Fibroblast of skin of left biceps (primary cell): ENCODE measurements at places on chromosomes 3 and 15.

GRCh38 chr15:40044717-40045571 is 6.0 kb upstream of the SRP14 start:
- no peak for DNase-seq

DNA sequence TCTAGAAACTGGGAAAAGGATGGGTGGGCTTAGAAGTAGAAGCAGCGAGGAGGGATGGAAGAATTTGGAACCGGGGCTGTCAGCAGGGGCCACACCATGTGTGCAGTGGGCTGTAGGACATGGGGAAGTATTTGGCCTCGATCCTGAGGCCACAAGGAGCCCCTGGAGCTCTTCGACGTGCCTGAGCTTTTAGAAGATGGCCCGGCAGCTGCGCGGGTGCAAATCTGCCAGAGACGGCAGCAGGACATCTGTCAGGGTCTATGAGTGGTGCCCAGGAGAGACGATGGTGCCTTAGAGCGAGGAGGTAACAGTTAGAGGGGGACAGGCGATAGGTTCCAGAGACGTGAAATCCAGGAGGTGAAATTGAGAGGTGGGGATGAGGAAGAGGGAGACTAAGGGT is 321.1 kb downstream of the UACA start:
- DNase-seq: no peak

DNA sequence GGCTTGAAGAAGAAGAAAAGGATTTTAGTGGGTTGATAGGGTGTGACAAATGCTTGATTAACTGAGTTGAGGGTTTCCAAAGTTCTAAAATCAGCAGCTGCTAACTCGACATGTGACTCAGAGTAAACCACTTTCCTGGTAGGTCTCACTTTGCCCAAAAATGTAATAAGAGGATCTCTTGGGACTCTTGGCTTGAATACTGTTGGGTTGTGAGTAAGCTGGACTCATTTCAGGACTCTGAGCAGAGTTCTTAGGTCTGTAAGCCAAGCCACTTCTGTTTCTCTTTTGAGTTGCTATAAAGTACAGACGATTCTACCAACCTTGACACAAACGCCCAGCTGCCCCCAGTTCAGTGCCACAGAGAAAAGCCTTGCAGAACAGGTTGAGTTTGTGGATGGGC is 241.1 kb downstream of the ZNF621 start:
- peak; percentile 3 for DNase-seq

GRCh38 chr3:186079925-186080324 is 29.0 kb downstream of the ETV5 start:
- no peak for DNase-seq

GRCh38 chr3:78621061-78621716 is 1146.6 kb downstream of the ROBO1 start:
- peak; percentile 30 for DNase-seq

- no peak for DNase-seq
These were observed 420.6 kb downstream of the SHQ1 start for GRCh38 chr3:72427624-72428023.

DNA sequence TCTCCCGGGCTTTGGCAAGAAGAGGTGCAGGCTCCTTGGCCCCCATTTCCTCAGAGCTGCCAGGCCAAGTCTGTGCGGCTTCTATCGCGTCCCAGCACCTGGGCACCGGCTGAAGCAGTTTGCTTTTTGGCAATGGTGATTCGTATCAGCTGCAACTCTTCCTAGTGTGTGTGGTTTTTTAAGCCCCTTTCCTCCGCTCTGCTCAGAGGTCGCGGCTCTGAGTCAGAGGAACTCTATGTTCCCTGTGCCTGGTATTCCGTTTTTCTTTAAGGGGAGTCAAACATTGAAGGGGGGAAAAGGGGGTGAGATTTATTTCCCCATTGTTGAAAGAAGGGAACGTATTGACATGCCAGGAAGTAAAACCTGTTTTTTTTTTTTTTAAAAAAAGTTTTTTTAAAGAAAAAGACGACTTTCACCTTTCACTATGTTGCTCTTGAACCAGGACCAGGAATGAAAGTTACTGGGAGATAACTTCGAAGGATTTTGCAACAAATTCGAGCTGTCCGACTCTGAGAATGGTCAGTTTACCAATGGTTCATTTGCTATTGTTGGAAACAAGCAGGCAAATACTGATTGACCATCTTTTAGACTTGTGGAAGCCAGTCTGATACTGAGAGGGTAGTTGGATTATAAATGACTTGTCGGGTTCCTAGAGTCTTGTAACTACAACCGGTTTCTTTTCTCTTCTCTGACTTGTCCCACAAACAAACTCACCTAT is 1.1 kb downstream of the ARMC8 start:
- no peak for DNase-seq

DNA sequence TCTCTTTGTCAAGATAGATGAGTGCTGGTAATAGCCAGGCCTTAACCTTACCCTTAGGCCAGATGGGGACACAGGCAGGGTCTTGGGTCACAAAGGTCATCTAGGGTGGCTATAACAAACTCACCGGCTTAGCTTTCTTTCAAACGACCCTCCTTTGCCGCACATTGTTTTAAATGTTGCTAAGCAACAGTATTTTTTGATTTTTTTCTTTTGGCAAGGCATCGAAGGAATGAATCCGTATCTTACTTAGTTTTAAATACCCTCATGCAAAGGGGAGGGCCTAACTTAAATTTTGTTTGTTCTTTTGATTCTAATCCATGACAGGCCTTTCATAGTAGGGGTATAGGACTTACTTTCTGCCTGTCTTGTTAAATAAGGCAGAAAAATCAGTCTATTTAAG is 35.2 kb downstream of the ITPR1 start:
- no peak for DNase-seq
